ENCODE measurements at places on chromosomes 13 and 19.

DNA sequence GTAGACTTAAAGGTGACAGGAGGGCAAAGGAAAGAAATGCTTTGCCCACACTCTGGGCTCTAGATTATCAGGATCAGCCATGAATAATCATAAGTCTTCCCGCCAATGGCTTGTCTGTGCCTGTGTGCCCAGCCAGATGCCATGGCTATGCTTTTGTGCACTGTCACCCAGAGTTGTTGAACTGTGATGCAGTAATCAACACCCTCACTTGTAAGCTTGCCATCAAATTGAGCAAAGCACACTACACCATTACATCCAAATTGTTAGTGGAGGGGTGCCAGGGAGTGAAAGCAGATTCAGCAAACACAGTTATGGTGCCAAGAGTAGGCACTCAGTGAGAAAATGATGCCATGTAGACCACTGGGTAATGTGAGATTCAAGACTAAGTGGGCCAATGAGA lies 845.3 kb upstream of the MIR17HG start:
- no peak for DNase-seq

- DNase-seq, result no peak
Measured at GRCh38 chr13:108948251-108948671, 318.9 kb downstream of the MYO16 start.

- DNase-seq, result peak; percentile 48
Measured at GRCh38 chr19:18514800-18515682, 6.8 kb downstream of the ELL start.

GRCh38 chr19:49637821-49638738 lies 1.9 kb downstream of the RRAS start:
- no peak for DNase-seq

DNA sequence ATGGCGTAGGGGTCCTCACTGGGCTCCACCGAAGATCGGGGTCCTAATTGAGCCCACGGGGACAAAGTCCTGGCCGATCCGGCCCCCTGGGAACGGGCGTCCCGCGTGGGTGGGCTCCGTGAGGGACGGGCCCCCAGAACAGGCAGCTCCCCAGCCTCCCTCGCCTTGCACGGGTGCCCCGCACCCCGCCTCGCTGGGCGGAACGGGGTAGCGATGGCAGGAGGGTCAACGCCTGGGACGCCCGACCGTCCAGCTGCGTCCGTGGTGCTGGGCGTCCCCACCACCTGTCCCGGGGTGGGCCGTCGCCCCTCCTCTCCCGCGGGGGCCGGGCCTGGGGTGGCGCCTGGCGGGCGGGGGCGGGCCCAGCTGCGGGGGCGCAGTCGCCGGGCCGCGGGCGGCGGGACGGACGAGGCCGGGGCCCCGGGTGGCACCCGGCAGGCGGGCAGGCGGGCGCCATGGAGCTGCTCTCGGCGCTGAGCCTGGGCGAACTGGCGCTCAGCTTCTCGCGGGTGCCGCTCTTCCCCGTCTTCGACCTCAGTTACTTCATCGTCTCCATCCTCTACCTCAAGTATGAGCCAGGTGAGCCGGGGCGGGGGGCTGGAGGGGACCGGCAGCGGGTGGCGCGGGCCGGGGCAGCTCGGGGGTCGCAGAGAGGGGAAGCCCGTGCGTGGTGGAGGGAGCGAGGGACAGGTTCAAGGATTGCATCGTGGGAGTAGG lies at the start of gene TMEM38A:
Gene TMEM38A (plus strand): TSS at position 377 of the 717 bp plus-strand sequence. CDS start 79 bp downstream, at position 456.
- DNase-seq, result peak; percentile 13

DNA sequence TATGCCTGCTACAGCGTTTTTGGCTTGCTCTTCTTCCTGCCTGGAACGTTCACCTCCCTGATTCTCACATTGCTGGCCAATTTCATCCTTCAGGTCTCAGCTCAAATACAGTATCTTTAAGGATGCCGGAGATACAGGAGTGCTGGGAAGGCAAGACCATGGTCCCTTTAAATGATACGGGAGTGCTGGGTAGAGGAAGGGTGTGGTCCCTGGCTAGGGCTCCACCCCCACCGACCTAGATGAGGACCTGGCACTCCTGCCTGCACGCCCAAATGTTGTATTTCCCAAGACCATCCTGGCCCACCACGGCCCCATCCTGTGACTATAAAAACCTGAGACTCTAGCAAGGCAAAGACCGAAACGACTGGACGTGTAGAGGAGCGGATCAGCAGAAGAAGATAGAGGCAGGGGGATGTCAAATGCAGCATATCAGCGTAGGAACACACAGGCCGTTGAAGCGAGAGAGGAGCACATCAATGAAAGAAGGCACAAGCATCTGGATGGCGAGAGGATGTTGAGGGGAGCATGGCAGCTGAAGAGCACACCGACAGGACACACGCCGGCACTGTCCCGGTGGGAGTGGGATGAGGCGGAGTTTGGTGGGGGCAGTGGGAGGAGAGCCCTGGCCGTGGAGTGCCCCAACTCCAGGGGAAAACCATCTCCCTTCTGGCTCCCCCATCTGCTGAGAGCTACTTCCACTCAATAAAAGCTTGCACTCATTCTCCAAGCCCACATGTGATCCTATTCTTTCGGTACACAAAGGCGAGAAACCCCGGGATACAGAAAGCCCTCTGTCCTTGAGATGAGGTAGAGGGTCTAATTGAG lies 74.0 kb downstream of the PCDH9 start:
- DNase-seq, result no peak

GRCh38 chr19:52520013-52520412 lies 7.5 kb upstream of the ZNF808 start:
- no peak for DNase-seq

GRCh38 chr19:3698386-3698950 lies 1.8 kb downstream of the PIP5K1C start:
- no peak for DNase-seq

DNA sequence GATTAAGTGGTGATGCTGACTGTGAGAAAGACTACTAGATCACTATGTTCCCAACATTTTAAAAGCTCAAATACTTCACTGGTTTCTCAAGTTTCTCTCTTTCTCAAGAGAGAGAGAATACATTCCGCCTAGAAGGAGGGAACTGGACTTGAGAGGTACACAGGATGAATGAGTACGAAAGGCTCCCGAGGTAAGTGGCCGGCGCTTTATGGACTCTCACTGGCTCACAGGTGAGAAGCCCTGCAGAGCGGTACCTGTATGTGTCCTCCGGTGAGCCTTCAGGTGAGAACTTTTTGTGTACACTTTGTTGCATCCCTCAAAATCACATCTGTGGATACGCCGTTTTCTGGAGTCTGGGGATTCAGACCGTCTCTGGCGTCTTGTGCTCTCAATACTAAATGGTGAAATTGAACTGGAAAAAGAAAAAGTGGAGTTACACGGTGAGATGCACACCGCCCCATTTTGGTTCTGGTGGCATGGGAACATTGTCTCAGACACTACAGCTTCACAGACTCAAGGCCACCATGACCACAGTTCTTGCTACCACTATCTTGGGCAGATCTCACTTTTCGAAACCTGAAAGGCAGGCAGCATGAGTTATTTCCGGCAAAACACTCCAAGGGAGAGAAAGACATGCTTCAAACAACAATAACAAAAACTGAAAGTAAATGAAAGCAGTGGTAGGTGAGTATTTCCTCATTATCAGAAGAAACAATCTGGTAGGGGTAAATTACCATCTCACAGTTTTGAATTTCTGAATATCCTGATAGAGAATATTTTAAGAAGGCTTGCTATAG lies 418.9 kb downstream of the KLF12 start:
- DNase-seq, result peak; percentile 64

- DNase-seq, result no peak
Measured at GRCh38 chr13:107712145-107712860, 503.0 kb downstream of the LIG4 start.

DNA sequence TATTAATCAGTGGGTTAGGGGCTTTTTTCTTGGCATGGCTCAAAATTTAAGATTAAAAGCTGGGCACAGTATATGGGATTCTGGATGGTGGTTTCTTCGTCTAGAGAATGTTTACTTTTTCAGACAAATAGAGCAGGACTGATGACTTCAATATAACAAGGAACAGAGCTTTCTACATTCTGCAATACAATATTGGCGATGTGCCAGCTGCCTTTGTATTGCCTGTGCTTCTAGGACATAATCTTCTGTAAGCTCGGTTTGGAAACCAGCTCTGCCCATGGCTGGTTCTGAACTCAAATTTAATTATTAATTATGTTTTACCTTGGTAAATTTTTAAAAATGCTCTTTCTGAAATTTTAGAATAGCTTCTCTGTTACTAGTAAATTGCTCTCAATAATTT lies 139.1 kb upstream of the TRPC4 start:
- no peak for DNase-seq

Measured in T-cell (primary cell).